Testis (tissue), 5 donors: ENCODE measurements at places on chromosomes 1 and 21.
A peak's percentile ranks its signal among the peaks of the same experiment; 100 is the strongest.

GRCh38 chr1:157773493-157774350 lies 3.2 kb downstream of the FCRL2 start:
- DNase-seq = no peak

- no peak for DNase-seq
These were observed 139.8 kb upstream of the USH2A start for GRCh38 chr1:216563087-216563486.

GRCh38 chr1:169779970-169780369 lies 14.7 kb downstream of the METTL18 start:
- DNase-seq = no peak

DNA sequence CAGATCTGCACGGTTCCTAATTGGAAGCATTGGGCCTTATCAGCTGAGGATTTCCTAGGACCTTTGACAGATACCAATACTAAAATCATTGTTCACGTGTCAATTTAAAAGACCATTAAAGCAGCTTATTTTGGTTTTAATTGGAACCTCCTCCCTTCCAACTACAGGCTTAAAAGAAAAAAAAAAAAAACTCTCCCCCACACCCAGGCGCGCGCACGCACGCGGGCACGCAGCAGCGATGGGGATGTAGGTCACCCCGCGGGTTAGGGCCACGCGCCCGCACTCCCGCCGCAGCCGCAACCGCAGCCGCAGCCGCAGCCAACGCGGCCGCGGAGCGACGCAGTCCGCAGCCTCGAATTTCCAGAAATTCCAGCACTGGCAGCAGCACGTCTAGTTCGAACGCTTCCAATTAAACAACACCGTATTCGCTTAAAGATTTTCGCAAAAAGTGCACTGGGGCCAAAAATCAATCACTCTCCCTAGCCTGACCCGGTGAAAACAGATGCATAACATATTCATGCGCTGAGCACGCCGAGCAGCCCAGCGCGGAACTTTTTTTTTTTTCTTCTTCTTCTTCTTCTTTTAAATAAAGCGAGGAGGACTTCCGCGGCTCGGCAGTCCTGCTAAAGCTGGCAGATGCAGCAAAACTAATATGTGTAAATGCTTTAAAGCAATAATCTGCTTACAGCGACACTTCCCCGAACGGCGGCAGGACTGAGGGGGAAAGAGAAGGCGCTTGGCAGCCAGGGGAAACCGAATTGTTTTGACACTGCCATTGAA lies 13.3 kb upstream of the BARHL2 start:
- no peak for DNase-seq

DNA sequence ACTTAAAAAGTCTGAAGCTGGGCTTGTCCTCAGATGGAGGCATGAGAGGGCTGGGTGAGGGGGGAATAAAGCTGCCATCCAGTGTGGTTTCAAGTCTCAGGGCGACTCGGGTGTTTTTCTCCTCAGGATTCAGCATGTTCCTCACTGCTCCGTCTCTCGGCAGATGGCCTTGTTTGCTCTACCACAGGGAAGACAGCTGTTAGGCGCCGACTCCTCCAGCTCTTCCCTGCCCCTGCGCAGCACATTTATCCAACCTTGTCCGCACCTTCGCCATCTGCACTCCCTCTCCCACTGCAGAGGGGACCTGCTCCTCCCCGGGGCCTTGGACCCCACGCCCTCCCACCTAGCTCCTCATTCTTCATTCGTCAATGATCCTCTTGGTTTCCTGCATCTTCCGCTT lies 16.6 kb upstream of the S100A11 start:
- no peak for DNase-seq

GRCh38 chr1:35564037-35564883 lies 6.7 kb downstream of the NCDN start:
- DNase-seq = peak; percentile 90

GRCh38 chr1:220182111-220182510 lies 88.2 kb downstream of the IARS2 start:
- DNase-seq = no peak

DNA sequence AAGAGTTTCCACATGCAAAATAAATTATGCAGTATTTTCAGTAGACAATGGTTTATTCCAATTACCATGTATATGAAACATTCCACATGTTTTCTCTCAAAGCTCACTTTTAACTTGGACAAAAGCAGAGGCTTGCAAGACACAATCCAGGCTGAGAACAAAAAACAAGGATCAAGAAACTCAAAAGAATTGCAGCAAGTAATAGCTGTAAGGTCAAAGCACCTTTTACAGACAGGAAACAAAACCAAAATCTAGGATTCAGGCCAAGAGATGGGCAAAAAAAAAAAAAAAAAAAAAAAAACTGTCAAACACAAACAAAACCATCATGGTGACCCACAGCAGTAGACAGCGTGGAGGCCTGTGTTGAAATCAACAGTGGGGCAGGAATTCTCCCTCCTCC lies 9.3 kb downstream of the RGS1 start:
- DNase-seq = no peak

GRCh38 chr1:180636138-180636537 lies 4.3 kb downstream of the XPR1 start:
- no peak for DNase-seq

GRCh38 chr1:248703674-248704073 lies 1.1 kb upstream of the OR14I1 start:
- DNase-seq = no peak

GRCh38 chr1:113761937-113762336 lies 2.7 kb upstream of the PHTF1 start:
- DNase-seq = no peak

- DNase-seq = no peak
These were observed 54.9 kb downstream of the ENAH start for GRCh38 chr1:225597926-225598575.

GRCh38 chr1:8025671-8026144 lies 401 bp downstream of the ERRFI1 start:
- no peak for DNase-seq

GRCh38 chr1:8926707-8927694 lies 18.7 kb upstream of the CA6 start:
- no peak for DNase-seq

DNA sequence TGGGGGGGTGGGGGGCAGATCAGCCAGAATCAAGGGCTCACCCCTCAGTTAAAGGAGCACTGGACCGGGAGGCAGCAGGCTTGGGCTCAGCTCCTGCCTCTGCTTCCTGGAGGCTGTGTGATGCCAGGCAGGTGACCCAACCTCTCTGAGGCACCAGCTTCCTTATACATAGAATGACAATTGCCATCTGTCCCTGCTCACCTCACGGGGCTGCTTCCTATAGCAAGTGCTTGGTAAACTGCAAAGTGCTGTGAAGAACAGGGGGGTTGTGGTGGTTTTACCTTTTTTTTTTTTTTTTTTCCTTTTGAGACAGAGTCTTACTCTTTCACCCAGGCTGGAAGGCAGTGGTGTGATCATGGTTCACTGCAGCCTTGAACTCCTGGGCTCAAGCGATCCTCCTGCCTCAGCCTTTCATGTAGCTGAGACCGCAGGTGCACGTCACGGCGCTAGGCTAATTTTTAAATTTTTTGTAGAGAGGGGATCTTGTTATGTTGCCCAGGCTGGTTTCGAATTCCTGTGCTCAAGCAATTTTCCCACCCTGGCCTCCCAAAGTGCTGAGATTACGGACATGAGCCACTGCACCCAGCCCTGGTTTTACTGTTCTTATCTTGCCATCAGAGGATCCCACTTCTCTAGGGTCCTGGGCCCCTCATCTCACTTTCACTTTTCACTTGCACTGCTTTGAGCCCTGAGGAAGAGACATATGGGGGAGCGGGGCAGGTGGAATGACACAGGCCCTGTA lies 11.6 kb downstream of the KCNQ4 start:
- no peak for DNase-seq

DNA sequence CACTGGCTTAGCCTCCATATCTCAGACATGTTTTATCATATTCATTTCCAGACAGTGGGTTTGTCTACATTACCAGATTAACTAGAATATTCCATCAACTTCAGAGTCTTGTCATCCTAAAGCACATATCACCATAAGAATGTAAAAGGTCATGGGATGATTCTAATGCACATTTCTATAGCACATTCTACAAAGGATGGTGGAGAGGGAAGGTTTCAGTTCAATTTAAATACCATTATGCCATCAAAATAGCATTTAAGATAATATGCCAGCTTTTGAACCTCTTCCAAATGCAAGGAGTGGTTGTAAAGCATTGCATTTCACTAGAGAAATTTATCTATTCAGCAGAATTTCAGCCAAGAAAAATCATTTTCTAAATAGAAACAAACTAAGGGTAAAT lies 970.5 kb downstream of the TTLL7 start:
- DNase-seq = no peak

- DNase-seq = peak; percentile 83
These were observed 9.6 kb upstream of the ADORA1 start for GRCh38 chr1:203117611-203118575.

DNA sequence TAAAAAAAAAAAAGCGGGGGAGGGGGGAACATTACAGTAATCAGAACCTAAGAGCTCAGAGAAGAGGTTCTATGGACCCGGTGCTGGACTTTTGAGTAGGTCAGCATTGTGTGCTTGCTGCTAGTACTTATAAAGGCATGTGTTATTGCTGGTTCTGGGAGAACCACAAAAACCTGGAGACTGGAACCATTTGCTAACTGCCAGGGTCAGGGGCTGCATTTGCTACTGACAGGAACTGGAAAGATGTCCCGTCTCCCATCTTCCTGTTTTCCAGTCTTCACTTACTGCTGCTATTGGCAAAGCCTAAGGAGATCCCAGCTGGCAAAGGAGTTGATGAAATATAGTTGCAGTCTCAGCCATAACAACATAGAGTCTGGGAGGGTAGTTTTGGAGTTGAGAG lies 4.3 kb downstream of the RNF2 start:
- DNase-seq = no peak

- no peak for DNase-seq
These were observed 1.5 kb upstream of the TTC24 start for GRCh38 chr1:156578055-156578454.

GRCh38 chr1:232586679-232587078 lies 43.3 kb downstream of the SIPA1L2 start:
- DNase-seq = no peak

DNA sequence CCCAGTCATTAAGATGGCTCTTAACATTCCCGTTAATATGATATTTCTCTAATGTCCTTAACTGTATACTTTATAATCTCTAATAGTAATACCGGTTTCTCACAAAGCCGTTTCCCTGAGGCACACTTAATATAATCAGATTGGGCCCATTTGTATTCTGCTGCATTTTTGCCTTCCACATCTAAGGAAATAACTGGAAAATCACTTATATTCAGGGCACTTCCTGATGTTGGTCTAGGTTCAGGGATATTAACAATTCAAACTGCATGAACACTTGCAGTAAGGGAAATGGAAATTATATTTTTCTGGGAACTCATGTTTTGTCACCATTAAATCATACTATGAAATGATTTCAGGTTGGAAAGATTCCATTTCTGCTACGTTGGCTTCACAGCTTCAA lies 119.8 kb downstream of the TPR start:
- DNase-seq = no peak

DNA sequence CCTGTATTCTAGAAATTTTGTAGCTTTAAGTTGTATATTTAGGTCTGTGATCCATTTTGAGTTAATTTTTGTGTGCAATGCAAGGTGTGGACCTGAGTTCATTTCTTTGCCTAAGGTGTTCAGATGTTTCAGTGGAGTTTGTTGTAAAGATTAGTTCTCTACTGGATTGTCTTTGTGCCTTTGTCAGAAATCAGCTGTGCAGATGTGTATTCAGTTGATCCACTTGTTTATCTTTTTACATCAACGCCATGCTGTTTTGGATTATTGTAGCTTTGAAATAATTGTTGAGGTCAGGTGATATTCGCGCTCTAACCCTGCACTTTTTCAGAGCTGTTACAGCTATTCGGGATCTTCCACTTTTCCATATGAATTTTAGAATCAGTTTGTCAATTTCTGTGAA lies 32.8 kb downstream of the SKI start:
- no peak for DNase-seq

- no peak for DNase-seq
These were observed 998.6 kb upstream of the NCAM2 start for GRCh38 chr21:19999369-20000272.

DNA sequence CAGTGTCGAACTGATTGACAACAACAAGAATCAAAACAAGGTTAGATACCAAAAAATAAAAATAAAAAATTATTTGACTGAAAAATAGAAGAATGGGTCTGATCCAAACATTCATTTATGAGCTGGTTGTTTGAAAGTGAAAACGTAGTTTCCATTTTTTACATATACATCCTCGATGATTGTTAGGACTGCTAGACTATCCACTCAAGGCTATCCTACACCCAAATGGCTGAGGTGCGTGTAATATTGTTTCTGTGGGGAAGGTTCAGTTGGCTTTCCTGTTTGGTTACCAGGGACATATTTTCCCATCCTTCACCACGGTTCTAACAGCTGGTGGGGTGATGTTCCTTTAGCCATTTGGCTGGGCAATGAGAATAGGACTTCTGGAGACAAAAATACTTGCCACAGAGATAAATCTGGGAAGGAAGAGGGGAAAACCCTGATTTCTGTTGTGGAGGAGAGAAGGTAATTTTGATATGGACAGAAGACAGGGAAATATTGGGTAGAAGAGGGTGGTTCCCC lies 66.3 kb downstream of the MAP3K7CL start:
- DNase-seq = no peak

DNA sequence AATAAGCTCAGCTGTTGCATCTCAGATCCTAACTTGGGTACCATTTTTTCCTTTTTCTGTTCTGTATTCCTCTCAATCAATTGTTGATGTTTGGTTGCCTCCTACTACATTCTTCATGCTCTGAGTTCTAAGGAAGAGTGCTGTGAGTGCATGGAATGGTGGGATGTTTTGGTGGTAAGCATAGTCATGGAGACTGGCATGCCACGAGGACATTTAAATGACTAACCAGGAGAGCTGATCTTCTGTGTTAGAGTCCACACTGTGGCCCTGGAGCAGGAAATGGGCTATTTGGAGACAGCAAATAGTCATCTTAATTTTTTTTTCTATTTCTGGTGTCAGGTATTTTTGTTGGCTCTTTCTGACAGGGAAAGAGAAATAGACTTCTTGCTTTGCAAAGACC lies 69.5 kb upstream of the HSD17B7 start:
- DNase-seq = no peak

DNA sequence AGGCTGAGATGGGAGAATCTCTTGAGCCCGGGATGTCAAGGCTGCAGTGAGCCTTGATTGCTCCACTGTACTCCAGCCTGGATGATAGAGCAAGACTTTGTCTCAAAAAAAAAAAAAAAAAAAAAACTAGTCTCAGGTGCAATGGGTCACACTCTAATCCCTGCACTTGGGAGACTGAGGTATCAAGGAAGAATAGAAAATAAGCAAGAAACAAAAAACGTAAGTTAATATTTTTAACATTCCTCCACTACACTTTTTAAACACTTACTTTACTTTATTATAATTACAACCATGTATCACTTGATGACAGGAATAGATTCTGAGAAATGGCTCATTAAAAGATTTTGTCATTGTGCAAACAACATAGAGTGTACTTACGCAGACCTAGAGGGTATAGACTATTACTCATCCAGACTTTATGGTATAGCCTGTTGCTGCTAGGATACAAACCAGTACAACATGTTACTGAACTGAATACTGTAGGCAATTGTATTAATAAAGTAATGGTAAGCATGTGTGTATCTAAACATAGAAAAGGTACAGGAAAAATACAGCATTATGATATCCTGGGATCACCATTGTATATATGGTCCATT lies 1244.1 kb upstream of the ADGRL4 start:
- DNase-seq = no peak
